ENCODE measurements at places on chromosomes 16 and 17. TPM values are rescaled to one million over a fixed set of nuclear protein-coding genes. Genes with fewer than 3 reads are reported as not detected.
A peak's percentile ranks its signal among the peaks of the same experiment; 100 is the strongest.

The UBB gene
- 1,334 TPM for total RNA-seq

GRCh38 chr16:67241008-67241900 lies 6.0 kb downstream of the FHOD1 start:
- no peak for DNase-seq

GRCh38 chr16:19374402-19374801 lies 43.3 kb upstream of the TMC5 start:
- DNase-seq, result no peak

- no peak for DNase-seq
Measured at GRCh38 chr17:12312692-12313091, 292.0 kb downstream of the MAP2K4 start.

- DNase-seq, result peak; percentile 56
Measured at GRCh38 chr16:79598348-79599181, 2.0 kb downstream of the MAF start.

GRCh38 chr17:54255696-54256095 lies 433.0 kb downstream of the KIF2B start:
- no peak for DNase-seq

The ADAD2 gene
- 0.16 TPM for total RNA-seq

The ABCA6 gene
- total RNA-seq, result not detected

DNA sequence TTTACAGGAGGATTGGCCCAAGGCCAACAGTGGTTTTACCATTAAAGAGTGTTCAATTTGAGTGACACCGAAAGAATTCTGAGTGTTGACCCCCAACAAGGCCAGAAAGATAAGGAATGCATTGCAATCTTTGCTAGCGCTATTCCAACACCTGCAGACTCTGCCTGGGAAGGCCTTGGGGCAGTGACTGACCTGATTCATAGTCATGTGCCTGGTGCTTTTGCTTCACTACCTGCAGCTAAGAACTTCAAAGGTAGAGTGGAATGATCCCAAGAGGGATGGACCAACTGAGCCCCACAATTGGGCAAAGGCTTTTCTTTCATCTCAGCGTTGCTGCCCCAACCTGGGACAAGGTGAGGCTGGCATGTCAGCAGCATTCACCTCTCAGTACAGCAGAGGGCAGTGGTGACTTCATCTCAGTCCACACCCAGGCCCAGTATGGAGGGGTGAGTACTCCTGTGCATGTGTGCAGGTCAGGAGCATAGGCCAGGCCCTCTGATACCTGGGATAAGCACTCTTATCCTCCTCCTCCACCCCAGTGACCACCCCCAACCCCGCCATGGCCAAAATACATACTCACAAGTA lies 149.6 kb upstream of the GNAO1 start:
- DNase-seq, result peak; percentile 42

The CCL1 gene
- total RNA-seq, result not detected

DNA sequence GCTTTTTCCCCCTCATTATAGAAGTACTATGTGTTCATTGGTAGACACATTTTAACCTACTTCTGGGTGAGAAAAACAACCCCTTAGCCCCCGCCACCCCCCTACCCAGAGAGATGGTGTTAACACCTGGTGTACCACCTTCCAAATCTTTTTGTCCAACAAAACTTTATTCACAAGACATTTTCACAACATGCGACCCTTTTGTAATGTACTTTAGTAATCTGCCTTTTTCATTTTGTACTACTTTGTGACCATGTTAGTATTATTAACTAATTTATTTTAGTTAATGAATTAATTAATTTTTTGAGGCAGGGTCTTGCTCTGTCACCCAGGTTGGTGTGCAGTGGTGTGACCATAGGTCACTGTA lies 20.0 kb downstream of the PLCG2 start:
- DNase-seq, result no peak

DNA sequence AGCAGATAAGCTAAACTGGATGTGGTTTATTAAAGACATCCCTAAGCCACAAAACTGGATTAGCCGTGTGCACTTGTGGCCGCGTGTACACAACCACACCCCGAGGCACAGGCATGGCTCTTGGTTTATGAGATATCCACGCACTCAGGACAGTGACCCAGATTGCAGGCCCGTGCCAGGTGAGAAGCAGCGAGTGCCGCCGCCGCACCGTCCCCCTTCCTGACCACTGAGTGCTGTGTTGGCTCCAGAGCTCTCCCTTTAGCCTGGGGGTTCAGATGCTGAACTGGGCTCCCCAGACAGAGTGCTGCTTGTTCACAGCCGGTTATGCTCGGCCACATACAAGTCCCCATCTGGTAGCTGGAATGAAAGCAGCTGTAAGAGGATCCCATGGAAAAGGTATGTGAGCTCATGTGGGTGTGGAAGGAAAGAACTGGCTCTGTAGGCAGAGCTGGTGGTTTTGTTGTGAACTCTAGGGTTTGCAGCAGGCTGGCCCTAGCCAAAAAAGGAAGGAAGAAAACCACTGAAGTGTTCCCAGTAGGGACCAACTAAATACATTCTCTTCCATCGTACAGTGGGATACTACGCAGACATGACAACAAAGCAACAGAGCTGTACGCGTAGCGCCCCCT lies 29.5 kb downstream of the KNOP1 start:
- DNase-seq, result no peak

The TEDC2 gene
- 30.7 TPM for total RNA-seq

The CSH1 gene
- total RNA-seq, result not detected

DNA sequence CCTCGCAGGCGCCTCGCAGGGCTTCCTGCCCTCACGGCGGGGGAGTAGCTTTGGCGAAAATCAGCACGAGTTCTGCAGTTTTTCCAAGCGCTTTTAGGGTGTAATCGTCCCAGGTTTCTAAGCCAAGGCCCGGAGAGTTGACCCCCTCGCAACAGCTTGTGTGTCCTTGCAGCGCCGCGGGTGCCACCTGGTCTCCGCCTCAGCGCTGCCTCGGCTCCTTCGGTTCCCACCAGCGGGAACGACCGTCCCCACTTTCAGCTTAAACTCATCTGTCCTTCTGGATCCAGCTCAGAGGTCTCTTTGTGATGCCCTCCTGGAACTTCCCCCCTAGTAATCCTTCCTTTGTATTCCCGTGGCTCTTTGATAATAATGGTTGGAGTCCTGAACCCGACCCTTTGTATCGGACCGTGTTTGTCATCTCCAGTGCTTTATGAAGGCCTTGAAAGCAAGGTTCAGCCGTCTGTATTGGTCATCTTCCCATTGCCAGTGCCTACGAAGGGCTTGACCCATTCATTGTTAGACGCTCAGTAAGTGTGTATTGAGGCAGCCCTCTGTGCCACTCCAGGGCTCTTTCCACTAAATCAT lies 858 bp upstream of the SMARCE1 start:
- no peak for DNase-seq

The KCNH6 gene
- total RNA-seq, result not detected

The GPRC5B gene
- not detected for total RNA-seq

DNA sequence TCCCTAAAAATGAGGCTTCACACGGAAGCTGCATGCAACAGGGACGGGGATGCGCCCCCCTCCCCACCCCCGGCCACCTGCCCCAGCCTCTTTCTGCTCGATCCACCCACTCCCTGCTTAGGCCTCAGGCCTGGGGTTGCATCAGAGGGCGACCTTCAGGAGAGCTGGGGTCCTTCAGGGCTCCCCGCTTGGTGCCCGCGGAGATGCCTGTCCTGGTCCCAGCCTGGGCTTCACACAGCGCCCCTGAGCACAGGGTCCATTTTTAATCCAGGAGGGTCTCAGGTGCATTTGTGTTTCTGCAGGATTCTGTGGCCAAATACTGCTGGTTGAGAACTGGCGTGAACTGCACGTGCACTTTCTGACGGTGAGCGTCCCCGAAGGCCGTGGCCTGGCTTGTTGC lies 7.4 kb upstream of the APRT start:
- DNase-seq, result no peak

- DNase-seq, result no peak
Measured at GRCh38 chr17:46179375-46179999, 13.7 kb downstream of the KANSL1 start.
